Suppressor macrophage treated with lipopolysaccharide for 1 hour (primary cell): ENCODE measurements at places on chromosomes 4 and X.

DNA sequence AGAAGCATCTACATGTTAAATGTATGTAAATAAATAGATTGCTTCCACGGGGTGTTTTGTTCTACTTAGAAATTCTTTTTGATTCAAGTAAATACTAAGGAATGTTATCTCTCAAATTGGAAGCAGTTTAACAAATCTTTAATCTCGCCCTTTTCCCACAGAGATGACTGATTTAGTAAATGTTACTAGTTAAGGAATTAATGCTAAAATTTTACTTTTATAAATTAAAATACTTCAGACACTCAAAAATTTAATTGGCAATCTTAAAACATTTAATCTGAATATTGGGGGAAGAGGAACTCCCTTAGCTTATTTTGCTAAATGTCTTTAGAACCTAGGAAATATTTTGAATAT, 12.1 kb downstream of the LARP7 start:
- no peak for DNase-seq

DNA sequence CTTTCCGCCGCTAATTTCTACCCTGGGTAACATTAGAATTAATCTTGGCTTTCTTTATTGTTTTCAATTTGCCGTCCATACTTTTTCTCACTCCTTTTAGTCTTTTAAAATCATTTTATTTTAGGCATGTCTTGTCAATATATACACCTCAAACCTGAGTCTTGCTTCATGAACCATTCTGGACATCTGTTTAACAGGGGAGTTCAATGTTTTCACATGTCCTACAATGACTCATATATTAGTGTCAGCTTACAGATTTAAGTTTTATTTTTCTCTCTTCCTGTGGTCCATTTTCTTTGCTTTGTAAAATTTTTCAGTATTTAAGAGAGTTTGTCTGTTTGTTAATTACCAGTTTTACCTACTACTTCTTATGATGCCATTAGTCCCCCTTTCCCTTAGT, 89.5 kb downstream of the LCORL start:
- DNase-seq, result no peak

DNA sequence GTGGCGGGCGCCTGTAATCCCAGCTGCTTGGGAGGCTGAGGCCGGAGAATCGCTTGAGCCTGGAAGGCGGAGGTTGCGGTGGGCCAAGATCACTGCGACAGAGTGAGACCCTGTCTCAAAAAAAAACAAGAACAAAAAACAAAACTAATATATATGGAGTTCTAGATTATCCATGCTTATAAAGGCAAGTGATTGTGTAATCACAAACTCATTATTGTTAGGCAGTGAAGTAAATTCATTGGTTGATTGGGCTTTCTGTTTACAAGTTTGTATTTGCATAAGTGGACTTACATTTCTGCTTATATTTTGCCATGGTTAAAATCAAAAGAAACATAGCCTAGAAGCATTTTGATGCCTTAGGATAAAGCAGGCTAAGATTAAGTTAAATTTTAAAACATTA, 2.5 kb upstream of the UBE2D3 start:
- DNase-seq, result no peak

DNA sequence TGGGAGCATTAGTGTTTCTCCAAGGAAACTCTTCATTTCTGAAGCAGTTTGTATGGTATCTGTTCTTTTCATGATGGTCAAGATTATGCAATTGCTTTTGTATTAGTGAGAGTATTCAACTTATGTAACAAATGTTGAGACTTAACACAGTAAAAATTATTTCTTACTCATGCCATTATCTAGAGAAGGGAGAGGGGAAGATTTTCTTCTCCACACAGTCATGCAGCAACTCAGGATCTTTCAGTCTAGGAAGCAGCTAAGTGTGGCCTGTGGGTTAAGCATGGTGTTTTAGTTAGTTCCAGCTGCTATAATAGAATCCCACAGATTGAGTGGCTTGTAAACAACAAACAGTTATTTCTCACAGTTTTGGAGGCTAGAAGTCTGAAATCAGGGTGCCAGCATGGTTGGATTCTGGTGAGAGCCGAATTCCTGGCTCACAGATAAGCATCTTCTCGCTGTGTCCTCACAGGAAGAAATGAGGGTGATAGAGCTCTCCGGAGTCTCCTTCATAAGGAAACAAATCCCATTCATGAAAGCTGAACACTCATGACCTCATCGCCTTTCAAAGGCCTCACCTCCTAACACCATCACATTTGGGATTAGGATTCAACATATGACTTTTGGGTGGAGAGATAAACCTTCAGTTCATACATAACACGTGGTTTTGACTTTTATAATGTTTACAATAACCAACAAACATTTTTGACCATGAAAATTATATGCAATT, 101.2 kb downstream of the FRMPD4 start:
- no peak for DNase-seq

DNA sequence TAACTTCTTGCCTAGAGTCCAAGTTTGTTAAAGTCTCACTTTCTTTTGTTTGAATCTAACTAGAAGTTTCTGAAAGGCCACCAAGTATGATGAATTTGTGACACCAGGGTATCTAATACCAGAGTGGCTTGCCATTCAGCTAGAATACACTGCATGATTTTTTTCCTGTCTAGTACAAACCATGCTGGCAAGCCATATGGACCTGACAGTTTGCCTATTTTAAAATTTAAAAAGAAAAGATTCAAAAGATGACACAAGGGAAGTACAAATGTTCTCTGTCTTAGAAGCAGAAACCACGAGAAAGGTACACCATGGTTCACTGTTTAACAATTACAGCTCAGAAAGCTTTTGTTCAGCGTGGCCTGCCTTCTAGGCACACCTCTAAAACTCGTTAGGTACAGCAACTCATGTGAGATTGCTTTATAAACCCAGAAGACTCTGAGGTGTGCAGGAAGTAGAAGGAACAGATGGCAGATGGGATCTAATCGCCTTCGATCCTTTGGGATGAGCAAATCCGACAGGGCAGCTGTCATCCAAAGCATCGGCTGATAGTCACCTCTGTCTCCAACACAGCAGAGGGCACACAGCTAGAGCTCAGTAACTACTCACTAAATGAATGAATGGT, 35.4 kb upstream of the CENPU start:
- no peak for DNase-seq

GRCh38 chr4:41881981-41882624, 53.1 kb upstream of the TMEM33 start:
- DNase-seq, result no peak

DNA sequence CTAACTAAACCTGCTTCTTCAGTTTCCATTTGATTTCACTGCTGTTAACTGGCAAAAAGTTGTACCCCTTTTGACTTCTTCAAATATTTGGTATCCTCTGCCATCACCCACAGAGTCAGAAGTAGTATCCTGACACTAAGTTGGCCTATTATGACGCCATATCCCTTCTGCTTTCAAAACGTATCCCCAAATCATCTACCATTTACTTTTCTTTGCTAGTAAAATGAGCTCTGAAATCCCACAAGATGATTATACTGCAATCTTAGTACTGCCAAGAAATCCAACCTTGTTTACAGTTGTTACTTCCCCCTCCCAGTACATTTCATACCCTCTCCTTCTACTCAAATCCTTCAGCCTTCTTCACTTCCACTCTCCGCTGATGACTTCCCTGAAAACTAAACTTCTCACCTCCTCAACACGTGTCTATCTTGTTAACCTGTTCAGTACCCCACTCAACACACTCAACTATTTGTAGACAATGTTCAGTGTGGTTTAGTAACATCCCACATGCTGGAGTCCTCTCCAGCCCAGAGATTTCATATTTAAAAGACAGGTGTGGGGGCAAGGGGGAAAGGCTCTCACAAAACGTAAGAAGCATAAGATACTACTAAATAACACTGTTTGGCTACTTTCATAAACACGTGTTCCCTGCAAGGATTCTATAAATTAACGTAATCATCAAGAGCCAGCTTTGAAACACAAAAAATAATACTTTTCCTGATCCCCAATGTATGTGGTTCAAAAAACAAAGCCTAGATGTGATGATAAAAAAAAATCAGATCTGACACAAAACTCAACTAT, 1.3 kb downstream of the NAF1 start:
- peak; percentile 3 for DNase-seq

- no peak for DNase-seq
These were observed 89.0 kb downstream of the PLAC1 start for GRCh38 chrX:134569306-134569705.

DNA sequence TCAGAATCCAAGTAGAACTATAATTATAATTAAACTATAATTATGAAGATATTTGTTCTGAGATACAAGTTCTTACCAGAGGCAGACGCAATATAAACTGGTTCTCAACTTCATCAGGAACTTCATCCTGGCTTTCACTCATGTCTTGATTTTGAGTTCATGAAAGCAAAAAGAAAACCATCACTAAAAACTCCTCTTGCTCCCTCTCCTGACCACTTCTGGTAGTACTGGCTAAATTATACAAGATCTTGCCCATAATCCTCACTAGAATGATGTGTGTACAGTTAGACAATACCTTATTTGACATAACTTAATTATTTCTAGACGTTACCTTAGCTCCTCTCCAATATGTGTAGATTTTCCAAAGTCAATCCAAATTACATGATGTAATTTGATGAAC, 3.7 kb downstream of the TAF7L start:
- DNase-seq, result peak; percentile 45

- DNase-seq, result no peak
These were observed 25.1 kb downstream of the FHDC1 start for GRCh38 chr4:152961014-152961772.

- DNase-seq, result no peak
These were observed 7.8 kb downstream of the LNX1 start for GRCh38 chr4:53583513-53583912.

GRCh38 chr4:112325530-112325929, 28.4 kb downstream of the ALPK1 start:
- DNase-seq, result no peak
